Pulmonary artery endothelial cell (primary cell): ENCODE measurements at places on chromosomes 12 and 14. TPM values are rescaled to one million over a fixed set of nuclear protein-coding genes. Genes with fewer than 3 reads are reported as not detected.

Gene KCNA1
- total RNA-seq: not detected in 2 replicates

Gene PABPN1
- 132 and 144 TPM in 2 replicates for total RNA-seq

Gene SDR39U1
- total RNA-seq: 10.4 TPM in 2 replicates

Gene PMCH
- total RNA-seq: 0.32 and 0.66 TPM in 2 replicates

Gene DDHD1
- total RNA-seq: 8.3 and 11.8 TPM in 2 replicates

Gene KLRK1
- total RNA-seq: not detected in 2 replicates

Gene LHX5
- not detected in 2 replicates for total RNA-seq

Gene FGF6
- not detected in 2 replicates for total RNA-seq

Gene ITPR2
- 48.7 and 96.2 TPM in 2 replicates for total RNA-seq

Gene FAM222A
- 0.26 and 0.92 TPM in 2 replicates for total RNA-seq

Gene TESPA1
- not detected in 2 replicates for total RNA-seq

Gene APOF
- total RNA-seq: not detected in 2 replicates

Gene METTL1
- 5.0 and 8.1 TPM in 2 replicates for total RNA-seq

Gene NRXN3
- total RNA-seq: 0.04 and 0.07 TPM in 2 replicates

Gene WDHD1
- 18.0 and 27.6 TPM in 2 replicates for total RNA-seq

Gene CBLN3
- 0.86 and 1.8 TPM in 2 replicates for total RNA-seq

Gene GPR162
- 9.0 and 13.5 TPM in 2 replicates for total RNA-seq

Gene OAS2
- total RNA-seq: 11.1 and 16.5 TPM in 2 replicates

Gene CTSG
- total RNA-seq: not detected in 2 replicates

Gene NPFF
- not detected in 2 replicates for total RNA-seq

Gene MIP
- 0.07 and 0.20 TPM in 2 replicates for total RNA-seq

Gene FOXG1
- 0.04 and 0.26 TPM in 2 replicates for total RNA-seq

Gene SPTB
- total RNA-seq: under 0.01 TPM in 1 of 2 replicates, not detected in the other

Gene NOVA1
- total RNA-seq: 2.1 and 2.9 TPM in 2 replicates

Gene PIANP
- total RNA-seq: not detected in 2 replicates

Gene ANKS1B
- total RNA-seq: 0.07 and 0.28 TPM in 2 replicates

Gene SMIM41
- 0.07 and 0.21 TPM in 2 replicates for total RNA-seq

Gene MYO1H
- total RNA-seq: not detected in 2 replicates

Gene ZC2HC1C
- total RNA-seq: 0.99 and 1.3 TPM in 2 replicates

Gene CCDC196
- not detected in 2 replicates for total RNA-seq

Gene HOXC6
- not detected in 2 replicates for total RNA-seq

Gene OR4K15
- not detected in 2 replicates for total RNA-seq

Gene KRT7
- 288 and 399 TPM in 2 replicates for total RNA-seq

Gene SIRT4
- 1.1 and 1.4 TPM in 2 replicates for total RNA-seq

Gene SPX
- 0.07 TPM in 1 of 2 replicates, not detected in the other for total RNA-seq

Gene PLEKHD1
- total RNA-seq: under 0.01 and 0.04 TPM in 2 replicates
